ENCODE measurements at places on chromosomes 3 and 15.

- DNase-seq, result no peak
These were observed 5.1 kb upstream of the SRP14 start for GRCh38 chr15:40043927-40044716.

DNA sequence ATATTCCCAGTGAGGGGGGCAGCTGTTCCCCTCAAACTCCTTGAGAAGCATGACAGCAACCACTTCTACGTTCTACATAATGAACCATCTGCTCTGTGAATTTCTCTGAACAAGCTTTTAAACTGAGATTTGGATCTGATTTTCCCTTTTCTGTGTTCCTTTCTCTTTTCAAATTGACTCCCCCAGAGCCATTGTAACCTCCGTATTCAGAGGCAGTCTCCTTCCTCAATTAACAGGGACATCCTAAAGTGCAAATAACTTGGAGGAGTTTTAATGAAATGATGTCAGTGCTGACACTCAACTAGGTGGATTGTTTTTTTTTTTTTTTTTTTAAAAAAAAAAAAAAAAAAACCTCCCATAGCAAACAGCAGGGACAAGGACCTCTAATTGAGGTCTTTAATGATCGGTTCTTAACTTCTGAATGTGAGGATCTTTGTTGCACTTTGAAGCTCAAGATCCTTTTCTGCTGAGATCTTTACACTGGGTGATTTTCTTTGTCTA, 48.8 kb downstream of the ADAMTS9 start:
- no peak for DNase-seq

DNA sequence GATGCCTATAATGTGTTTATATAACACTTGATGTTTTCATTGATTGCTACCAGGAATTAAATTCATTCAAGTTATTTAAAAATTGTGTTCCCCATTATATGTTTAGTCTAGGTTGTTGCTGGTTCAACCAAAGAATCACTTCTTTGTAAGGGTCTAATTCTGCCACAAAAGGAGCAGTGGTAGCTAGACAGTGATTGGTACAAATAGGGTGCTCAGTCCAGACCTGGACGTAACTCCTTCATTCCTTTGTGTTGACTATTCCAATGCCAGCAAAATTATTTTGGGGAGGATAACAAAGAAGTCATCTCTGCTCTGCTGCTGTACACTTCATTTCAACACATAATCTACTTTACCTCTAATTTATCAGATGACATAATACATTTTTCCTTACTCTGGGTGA, 1.2 kb downstream of the CHMP2B start:
- no peak for DNase-seq

GRCh38 chr3:152491922-152492321, 223.2 kb downstream of the MBNL1 start:
- DNase-seq, result no peak

DNA sequence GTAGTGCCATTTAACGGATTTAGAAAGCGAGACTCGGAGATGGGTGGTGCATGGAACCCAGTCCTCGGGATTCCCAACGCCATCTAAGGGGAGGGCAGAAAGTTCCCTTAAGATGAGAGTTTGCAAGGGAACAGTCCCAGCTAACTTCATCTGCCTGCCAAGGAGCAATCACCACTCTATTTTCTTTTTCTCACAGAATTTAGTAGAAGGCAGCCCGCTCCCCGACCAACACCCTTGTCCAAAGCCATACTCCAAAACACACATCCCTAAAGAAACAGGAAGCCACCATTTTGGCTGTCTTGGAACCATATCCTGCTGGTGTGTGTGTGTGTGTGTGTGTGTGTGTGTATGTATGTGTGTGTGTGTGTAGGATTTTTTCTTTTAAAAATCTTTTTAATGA, 7.1 kb upstream of the FGD5 start:
- DNase-seq, result no peak

- no peak for DNase-seq
These were observed 53.0 kb downstream of the ATP10A start for GRCh38 chr15:25810154-25810553.

DNA sequence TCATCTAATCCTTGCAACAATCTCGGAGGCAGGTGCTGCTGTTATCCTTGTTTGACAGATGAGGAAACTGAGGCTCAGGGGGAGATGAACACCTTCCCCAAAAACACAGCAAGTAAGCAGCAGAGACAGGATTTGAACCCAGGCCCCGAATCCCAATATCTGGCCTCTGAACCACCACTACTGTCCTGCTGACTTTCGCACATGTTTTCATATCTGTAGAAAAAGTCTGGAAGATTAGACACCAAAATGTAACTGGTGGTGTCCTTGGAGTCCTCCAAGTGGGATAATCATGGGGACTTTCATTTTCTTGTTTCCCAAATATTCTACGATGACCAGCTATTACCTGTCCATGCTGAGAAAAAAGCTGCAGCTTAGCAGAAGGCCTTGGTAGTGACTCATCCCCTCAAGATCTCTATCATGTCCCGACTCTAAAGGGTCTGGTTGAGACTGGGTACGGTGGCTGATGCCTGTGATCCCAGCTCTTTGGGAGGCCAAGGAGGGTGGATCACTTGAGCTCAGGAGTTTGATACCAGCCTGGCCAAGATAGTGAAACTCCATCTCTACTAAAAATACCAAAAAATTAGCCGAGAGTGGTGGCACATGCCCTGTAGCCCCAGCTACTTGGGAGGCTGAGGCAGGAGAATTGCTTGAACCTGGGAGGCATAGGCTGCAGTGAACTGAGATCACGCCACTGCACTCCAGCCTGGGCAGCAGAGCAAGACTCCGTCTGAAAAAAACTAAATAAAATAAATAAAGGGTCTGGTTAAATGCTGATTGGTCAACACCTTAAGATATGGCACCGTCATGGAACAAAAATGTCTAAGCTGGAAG, 8.6 kb downstream of the IRAK2 start:
- DNase-seq, result no peak

DNA sequence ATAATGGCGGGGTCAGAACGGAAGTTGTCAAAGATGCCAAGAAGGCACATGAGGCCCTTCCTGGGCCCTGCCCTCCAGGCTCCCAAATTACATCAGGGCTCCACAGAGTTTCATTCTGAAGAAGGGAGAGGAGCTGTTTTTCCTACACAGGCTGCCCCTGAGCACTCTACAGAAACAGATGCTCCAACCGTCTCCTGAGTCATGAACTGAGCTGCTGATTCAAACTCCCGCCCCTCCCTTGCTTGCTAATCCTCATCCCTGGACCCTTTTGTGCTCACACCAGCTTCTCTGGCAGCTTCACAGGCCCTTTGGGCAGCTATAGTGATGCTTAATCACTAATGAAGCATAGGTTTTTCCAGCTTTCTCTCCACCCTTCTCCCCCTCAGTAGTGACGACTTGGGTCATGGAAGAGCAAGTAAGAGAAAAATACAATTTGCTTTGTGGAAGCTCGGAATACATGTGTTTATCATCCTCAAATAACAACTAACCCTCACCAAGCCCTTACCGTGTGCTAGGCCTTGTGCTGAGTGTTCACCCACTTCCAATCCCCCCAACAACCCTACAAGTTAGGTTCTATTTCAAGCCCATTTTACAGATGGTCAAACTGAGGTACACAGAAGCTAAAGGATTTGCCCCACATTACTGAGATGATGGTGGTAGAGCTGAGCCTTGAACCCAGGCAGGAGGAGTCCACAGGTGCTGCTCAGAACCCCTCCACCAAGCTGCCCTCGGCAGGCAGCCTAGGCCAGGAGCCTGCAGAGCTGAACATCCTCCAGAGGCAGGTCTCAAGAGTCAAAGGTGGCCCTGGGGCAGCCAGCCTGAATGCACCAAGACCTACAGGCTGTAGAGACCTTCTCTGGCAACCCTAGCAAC, 21.9 kb downstream of the MEGF11 start:
- DNase-seq, result no peak

DNA sequence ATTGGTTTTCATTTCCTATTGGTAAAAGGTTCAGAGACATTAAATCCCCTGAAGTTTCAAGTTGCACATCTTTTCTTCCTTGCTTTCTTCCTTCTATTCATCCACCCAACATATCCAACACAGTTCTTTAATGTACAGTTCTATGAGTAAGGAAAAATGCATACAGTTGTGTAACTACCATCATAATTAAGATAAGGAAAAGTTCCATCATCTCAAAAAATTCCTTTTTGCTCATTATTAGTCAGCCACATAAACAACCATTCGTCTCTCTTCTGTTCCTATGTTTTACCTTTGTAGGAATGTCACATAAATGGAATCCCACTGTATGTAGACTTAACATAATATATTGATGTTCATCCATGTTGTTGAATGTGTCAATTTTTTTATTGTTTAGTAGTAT, 211.1 kb upstream of the ADAMTS9 start:
- no peak for DNase-seq

DNA sequence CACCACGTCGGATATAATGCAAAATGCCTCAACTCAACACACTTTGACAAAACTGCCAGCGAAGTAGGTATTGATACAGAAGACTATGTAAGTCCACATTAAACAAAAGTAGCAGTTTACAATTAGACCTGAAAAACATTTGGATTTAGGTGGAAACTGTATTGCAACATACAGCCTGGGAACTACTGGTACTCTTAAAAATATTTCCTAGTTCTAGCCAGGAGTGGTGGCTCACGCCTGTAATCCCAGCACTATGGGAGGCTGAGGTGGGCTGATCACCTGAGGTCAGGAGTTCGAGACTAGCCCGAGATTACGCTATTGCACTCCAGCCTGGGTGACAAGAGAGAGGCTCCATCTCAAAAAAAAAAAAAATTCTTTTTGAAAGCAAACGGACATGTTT, 246.2 kb downstream of the ZBTB20 start:
- DNase-seq, result no peak
